Stimulated activated effector memory CD8-positive, alpha-beta T cell treated with anti-CD3 and anti-CD28 coated beads, Interleukin-12 subunit alpha, Interleukin-12 subunit beta, amount 100 ng/mL, for 72 hours (primary cell): ENCODE measurements at places on chromosomes 7 and 10.

DNA sequence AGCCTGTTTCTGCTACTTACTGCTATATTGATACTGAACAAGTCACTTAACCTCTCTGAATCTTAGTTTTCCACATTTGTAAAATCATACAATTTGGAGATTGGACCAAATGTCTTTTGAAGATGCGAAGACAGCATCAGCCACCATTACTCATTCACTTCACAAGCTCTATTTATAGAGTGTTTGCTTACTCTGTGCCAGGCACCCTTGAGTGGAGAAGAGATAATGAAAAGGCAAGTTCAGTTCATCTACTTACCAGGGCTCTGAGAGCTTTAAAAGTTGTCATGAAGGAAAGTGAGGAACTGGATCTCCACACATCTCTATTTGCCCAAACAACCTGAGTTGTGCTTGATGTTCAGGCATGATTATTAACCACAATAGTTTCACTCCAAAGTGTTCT, 277.5 kb downstream of the CSTF2T start:
- DNase-seq = no peak

GRCh38 chr7:155861480-155861868, 49.2 kb upstream of the SHH start:
- no peak for DNase-seq

DNA sequence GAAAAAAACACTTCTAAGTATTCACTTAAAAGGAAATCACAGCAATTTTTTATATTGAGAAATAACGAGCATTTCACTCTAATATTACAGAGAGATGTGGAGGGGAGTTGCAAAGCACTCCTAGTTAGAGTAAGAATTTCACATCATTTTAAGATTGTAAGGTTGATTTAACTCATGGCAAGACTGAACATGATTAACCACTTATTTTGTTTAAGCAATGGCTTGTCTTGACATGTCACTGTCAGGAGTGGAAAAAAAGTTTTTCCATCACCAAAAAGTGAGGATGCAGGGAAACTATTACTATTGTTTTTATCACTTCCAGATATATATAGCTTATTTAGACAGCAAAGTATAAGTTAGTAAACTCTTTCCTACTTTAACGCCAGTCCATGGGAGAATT, 27.1 kb downstream of the CD36 start:
- no peak for DNase-seq

GRCh38 chr10:11048707-11049278, 31.1 kb downstream of the CELF2 start:
- DNase-seq = no peak

GRCh38 chr7:33815336-33815735, 90.0 kb upstream of the BMPER start:
- DNase-seq = no peak

DNA sequence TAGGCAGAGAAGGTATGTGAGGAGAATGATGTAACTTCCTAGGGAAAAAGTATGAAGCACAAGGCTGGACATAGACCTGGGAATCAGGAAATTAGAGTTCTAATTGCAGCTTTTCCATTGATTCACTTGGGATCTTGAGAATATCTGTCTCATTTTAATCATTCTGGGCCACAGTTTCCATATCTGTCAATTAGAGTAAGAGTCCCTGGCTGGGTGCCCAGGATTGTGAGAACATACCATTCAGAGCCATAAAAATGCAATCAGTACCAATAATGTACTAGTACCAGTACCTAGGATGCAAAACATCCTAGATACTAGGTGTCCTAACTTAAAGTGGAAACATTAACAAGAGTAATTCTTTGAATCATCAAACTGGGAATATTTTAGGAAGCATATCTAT, 29.6 kb downstream of the CAV1 start:
- no peak for DNase-seq

GRCh38 chr10:114349522-114350215, 54.6 kb downstream of the AFAP1L2 start:
- no peak for DNase-seq

DNA sequence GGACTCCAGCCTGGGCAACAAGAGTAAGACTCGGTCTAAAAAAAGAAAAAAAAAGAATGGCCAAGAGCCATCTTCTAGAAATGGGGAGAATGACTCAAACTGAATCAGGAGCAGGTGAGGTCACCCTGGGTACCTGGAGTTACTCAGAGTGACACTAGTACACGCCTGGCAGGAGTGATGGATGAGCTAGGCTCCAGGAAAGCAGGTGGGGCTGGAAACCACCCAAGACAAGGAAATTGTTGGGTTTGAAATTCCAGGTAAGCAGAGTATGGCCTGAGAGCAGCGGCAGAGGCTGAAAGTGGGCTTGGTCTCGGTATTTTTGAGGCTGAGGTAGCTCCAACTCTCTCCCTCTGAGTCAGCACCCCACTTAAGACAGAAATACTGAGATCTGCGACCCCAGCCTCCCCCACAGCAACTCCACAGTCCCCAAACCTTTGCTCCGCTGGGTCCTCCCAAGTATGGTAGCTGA, 18.5 kb downstream of the DDIT4 start:
- peak; percentile 80 for DNase-seq

DNA sequence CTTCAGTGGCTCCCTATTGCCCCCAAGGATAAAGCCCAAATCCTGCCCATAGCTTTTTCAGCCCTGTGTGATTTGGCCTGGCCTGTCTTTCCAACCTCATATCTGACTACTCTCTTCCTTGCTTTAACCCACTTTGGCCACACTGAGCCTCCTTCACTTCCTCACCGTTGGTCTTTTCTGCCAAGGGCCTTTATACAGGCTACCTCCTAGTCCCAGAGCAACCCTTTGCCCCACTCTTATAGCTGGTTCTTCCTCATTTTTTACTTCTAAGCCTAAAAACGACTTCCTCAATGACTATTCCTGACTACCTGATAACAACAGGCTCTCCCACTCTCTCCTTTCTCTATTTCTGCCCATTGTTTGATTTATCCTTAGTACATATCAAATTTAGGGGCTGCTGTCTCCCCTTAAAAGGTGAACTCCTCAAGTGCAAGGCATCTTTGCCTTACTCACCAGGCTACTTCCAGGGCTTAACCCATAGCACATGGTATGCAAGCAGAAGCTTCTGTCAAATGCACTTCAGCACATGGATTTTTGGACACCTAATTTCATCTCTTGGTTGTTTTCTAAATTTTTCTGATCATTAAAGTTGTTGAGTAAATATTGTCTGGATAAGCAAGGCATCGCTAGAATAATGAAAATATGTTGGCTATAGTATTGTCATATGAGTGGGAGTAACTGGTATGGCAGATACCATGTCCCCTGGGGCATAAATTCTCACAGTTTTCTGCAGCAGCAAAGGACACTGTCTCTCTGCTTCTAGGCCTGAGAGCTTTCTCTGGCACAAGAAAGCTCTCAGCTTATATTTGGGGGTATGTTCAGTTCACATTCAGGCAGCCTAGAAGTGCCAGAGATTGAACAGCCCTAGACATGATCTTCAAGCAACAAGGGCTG, 201.5 kb upstream of the GPR26 start:
- DNase-seq = no peak

- no peak for DNase-seq
Observed at GRCh38 chr10:76198287-76199035, 767.0 kb downstream of the LRMDA start.

DNA sequence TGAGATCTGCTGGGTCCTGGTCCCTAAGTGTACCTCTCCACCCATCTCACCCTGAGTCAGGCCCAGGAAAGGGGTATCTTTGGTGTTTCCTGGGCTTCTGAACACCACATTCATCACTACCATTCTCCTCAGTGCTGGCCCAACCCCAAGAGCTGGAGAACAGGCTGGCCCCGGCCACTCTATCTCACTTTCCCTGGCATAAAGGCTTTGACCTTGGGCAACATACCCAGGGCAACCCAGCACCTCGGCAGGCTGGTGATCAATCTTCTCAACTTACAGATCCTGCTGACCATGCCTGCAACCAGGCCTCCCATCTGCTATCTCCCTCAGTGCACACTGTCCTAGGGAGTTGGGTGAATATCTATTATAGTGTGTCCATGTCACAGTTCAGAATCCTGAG, 2.1 kb downstream of the VSIR start:
- no peak for DNase-seq
